Bronchial smooth muscle cell (primary cell): ENCODE measurements at places on chromosomes 4 and X. TPM values are rescaled to one million over a fixed set of nuclear protein-coding genes. Genes with fewer than 3 reads are reported as not detected.

Gene KDR
- total RNA-seq, result 0.16 TPM in 1 of 2 replicates, not detected in the other

Gene NALF2
- not detected in 2 replicates for total RNA-seq

Gene KLF8
- 1.2 and 2.4 TPM in 2 replicates for total RNA-seq

Gene COL25A1
- total RNA-seq, result 0.16 and 0.34 TPM in 2 replicates

Gene ODAPH
- total RNA-seq, result not detected in 2 replicates

Gene SH2D1A
- total RNA-seq, result not detected in 2 replicates

Gene PTPN13
- 46.8 and 64.7 TPM in 2 replicates for total RNA-seq

Gene SPANXN3
- total RNA-seq, result not detected in 2 replicates

Gene SSX1
- not detected in 2 replicates for total RNA-seq

Gene DDIT4L
- 0.26 and 5.8 TPM in 2 replicates for total RNA-seq

Gene MAGEC3
- total RNA-seq, result not detected in 2 replicates

Gene CC2D2A
- 30.9 and 40.4 TPM in 2 replicates for total RNA-seq

Gene GPM6B
- 0.60 and 7.7 TPM in 2 replicates for total RNA-seq

Gene PCDH11X
- not detected in 2 replicates for total RNA-seq

Gene CPXCR1
- not detected in 2 replicates for total RNA-seq

Gene RNF212
- total RNA-seq, result 0.09 and 0.32 TPM in 2 replicates

Gene AMOT
- 9.1 and 10.7 TPM in 2 replicates for total RNA-seq

Gene MAGEC1
- not detected in 2 replicates for total RNA-seq

Gene PPP1R3F
- 6.0 and 12.8 TPM in 2 replicates for total RNA-seq

Gene GAK
- total RNA-seq, result 41.0 and 50.1 TPM in 2 replicates

Gene CWH43
- not detected in 2 replicates for total RNA-seq

Gene VCX
- not detected in 2 replicates for total RNA-seq

Gene GLRA2
- total RNA-seq, result not detected in 2 replicates

Gene SOWAHD
- under 0.01 and 0.09 TPM in 2 replicates for total RNA-seq

Gene RBMXL3
- total RNA-seq, result not detected in 2 replicates

Gene NPY2R
- total RNA-seq, result not detected in 2 replicates

Gene LRRC66
- total RNA-seq, result 0.47 and 0.77 TPM in 2 replicates

Gene NCAPG
- 1.4 and 4.7 TPM in 2 replicates for total RNA-seq

Gene SULT1E1
- total RNA-seq, result 0.16 TPM in 1 of 2 replicates, not detected in the other

Gene GPR50
- total RNA-seq, result not detected in 2 replicates

Gene S100G
- not detected in 2 replicates for total RNA-seq

Gene LANCL3
- total RNA-seq, result not detected in 2 replicates

Gene CENPVL1
- total RNA-seq, result not detected in 2 replicates

Gene NLRP2B
- total RNA-seq, result under 0.01 TPM in 1 of 2 replicates, not detected in the other

Gene DMP1
- not detected in 2 replicates for total RNA-seq

Gene ZNF157
- total RNA-seq, result 0.32 and 0.43 TPM in 2 replicates

Gene GPC3
- 0.63 and 7.6 TPM in 2 replicates for total RNA-seq

Gene SMS
- 153 and 180 TPM in 2 replicates for total RNA-seq

Gene HOPX
- total RNA-seq, result 0.34 and 10.4 TPM in 2 replicates
